CD8-positive, alpha-beta memory T cell (primary cell): ENCODE measurements at places on chromosomes 5 and 9.

GRCh38 chr9:105259731-105260612 is 15.5 kb downstream of the SLC44A1 start:
- no peak for DNase-seq

- DNase-seq: no peak
Measured at GRCh38 chr5:53597894-53598293, 37.5 kb downstream of the NDUFS4 start.

GRCh38 chr5:60576425-60576824 is 123.5 kb downstream of the DEPDC1B start:
- DNase-seq: no peak

GRCh38 chr9:136089697-136090045 is 5.4 kb downstream of the NACC2 start:
- DNase-seq: no peak

GRCh38 chr5:146799671-146800070 is 78.9 kb downstream of the PPP2R2B start:
- DNase-seq: no peak

- no peak for DNase-seq
Measured at GRCh38 chr9:69195668-69196067, 21.6 kb downstream of the TJP2 start.

- no peak for DNase-seq
Measured at GRCh38 chr5:118430076-118430475, 558.3 kb downstream of the DTWD2 start.

DNA sequence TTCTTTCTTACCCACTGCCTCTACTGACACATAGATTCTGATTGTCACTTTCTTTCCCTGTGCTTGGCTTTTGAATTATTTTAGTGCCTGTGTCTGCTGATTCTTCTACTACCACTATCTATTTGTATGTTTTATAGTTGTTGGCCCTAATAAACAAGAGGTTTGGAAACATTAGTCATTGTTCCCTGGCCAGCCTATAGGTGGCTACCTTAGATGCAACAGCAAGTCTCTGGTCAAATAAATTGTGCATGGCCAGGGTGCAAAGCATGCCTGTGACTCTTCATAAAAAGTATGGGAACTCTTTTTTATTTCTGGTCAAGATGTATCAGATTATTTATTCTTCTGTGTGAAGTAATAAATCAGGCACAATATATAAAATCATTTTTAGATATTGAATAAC is 124.4 kb downstream of the PLK2 start:
- DNase-seq: no peak
